DMS53 (cell line): ENCODE measurements at places on chromosomes 5 and 9.

DNA sequence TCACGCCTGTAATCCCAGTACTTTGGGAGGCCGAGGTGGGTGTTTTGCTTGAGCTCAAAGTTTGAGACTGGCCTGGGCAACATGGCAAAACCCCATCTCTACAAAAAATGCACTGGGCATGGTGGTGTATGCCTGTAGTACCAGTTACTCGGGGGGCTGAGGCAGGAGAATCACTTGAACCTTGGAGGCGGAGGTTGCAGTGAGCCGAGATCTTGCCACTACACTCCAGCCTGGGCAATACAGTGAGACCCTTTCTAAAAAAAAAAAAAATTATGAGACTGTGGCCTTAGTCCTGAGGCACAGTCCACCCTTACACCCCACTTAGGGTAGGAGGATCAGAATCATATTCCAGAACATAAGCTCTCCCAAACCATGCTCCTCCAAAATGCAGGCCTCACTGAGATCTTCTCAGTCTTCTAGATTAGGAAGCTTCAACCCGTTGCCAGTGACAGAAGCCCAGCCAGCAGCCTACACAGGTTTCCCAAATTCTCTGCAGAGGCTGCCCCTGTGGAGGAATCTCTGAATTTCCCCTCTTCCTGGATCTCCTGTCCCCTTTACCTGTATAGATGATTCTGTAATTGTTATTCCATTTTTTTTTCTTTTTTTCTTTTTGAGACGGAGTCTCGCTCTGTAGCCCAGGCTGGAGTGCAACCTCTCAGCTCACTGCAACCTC lies 77.3 kb downstream of the BASP1 start:
- DNase-seq = no peak

- no peak for DNase-seq
Observed at GRCh38 chr9:106075960-106076327, 381.6 kb downstream of the TMEM38B start.

DNA sequence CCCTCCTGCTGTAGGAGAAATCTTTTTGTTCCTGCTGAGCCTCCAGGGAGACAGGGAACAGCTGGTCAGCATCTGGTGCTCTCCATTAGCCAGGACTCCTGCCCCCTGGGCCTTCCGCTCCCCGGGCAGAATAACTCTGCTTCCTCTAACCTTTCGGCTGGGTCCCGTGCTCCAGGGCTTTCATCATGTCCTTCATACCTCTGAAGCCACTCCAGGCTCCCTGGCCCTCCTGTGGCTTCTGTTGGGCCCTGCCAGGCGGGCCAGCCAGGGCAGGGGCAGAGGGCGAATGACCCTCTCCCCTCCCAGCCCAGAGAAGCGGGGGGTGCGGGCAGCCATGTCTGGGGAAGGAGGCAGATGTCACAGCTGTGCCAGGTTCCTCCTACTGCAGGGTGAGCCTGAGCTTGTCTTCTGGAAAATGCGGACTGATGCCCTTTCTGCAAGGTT lies 81.7 kb upstream of the LMX1B start:
- DNase-seq = no peak

- no peak for DNase-seq
Observed at GRCh38 chr9:94600258-94600657, 6.6 kb upstream of the FBP2 start.

DNA sequence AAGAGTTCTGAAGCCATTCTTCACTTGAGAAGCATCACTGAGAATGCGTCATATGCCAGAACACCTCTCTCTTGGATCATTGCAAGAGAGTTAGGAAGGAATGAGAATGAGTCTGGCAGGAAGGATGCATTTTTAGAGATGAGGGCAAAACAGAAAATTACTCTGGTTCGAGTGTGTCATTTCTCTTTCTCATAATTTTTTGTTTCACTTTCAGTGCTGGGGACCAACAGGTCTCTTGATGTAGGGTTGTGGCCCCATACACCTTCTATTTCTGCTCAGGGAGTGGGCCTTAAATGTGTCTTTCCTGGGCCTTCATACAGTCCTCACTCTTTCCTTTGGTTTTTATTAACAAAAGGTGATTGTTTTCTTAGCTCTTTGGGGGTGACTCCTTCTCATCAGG lies 302.4 kb downstream of the NR3C1 start:
- DNase-seq = no peak

DNA sequence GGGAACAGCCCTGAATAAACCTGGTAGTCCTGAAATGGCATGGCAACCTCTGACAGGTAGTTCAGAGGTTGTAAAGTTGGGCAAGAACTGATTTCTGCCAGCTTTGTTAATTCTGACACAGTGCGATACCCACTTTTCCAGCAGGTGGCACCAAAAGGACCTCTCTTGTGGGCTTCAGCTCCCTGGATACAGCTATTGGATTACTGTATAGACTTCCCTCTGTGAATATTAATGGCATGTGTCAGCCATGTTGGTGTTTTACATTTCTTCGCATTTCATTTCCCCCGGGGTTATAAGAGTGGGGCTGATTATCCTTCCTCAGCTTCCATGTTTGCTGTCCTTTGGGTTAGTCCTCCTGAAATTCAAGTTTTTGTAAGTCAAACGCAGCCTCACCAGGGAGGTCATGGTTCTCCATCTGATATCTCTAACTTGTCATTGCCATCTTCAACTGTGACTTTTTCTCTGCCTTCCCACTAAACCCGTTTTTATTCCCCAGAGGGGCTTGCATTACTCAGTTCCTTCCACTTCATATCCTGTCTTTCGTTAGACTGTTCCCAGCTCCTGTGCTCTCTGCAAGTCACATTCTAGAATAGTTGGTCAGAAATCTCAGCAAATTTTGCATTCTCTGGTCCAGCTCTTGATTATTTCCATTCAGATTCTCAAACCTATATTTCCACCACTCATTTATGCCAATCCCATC lies 135.6 kb downstream of the LIFR start:
- peak; percentile 74 for DNase-seq

GRCh38 chr5:33425314-33425713 lies 15.5 kb upstream of the TARS1 start:
- DNase-seq = no peak

- no peak for DNase-seq
Observed at GRCh38 chr5:8897316-8897715, 648.6 kb downstream of the SEMA5A start.

- DNase-seq = no peak
Observed at GRCh38 chr5:159402856-159403255, 72.6 kb upstream of the IL12B start.

DNA sequence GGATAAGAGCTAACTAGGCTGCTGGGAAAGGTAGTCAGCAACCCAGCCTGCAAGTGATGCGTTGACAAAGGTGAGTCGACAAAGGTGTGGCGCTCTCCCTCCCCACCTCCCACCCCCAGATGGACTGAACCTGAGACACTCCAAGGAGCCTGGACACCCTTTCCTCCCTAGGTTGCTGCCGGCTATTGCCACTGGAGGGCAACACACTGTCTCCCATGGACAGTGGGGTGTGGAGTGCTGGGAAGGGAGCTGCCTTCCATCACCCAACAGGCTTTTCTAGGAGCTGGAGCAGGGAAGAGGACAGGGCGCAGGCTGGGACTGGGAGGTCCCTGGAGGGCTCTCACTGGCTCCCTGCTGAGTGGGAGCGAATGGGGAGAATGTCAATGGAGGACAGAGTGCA lies 75.4 kb upstream of the ARAP3 start:
- peak; percentile 62 for DNase-seq

GRCh38 chr5:147098233-147098790 lies 136.5 kb upstream of the STK32A start:
- DNase-seq = peak; percentile 93

DNA sequence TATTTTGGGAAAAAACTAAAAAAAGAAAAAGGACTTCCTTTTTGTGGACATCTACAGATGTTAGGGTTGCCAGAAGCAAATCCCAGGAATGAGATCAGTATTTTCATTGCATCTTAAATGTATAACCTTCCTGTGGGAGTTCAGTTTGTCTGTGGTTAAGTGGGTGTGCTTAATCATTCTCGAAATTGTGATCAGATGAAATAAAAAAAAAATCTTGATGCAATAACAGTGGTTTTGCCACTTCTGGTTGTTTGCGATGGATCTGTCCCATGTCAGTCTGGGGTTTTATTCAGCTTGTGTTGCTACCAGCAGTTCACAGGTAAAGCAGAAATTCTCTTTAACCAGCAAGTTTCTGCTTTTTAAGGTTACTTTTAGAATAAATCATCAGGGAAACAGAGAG lies 179.0 kb downstream of the MAN2A1 start:
- no peak for DNase-seq

DNA sequence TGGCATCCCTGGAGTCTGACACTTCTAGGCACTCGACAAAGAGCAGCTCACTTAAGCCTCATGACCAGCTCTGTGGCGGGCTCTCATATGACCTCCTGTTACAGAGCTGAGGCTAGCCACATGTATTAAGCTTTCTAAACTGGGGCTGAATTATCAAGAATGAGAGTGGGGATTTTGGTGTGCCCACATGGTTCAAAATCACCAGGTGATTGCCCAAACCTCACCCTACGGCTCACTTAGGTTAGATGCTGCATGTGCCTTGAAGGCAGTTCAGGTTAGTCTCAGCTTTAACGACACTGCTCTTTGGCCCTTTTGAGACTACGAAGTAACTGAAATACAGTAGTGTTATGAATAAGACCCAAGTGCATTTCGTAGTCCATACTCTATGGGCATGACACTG lies 39.4 kb upstream of the SMIM32 start:
- DNase-seq = no peak

DNA sequence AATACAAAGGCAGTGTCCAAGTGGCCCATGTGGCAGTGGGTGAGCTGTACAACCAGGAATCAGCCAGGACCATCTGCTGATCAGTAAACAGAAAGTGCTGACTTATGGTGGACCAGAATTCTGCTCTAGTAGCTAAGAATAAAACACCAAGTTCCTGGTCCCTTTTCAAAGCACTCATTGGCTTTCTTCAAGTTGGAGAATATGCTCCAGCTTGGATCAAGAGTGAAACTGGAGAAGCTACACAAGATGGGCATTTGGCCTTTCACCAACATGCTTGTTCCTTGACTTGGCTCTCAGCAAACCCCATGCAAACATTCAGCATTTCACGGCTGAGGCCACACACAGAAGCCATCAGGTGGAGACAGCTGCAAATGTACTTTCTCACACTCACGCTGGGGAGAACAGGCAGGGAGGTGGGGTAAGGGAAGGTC lies 32.1 kb downstream of the MARCHF3 start:
- peak; percentile 80 for DNase-seq

DNA sequence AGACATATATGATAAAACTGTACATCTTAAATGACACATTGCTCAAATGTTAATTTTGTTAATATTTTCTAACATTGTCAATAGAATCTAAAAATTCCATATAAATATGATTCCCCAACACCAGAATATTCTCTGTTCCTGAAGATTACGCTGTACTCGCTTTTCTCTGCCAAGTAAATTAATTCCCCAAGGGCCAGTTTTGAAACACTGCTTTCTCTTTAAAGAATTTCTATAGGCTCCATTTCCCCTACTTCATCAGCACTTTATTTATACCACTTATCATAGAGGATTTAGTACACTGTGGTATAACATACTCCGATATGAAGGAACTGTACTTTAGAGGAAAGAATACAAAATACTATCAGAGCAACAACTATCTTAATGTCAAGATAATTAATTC lies 101.4 kb upstream of the ACOT12 start:
- no peak for DNase-seq

DNA sequence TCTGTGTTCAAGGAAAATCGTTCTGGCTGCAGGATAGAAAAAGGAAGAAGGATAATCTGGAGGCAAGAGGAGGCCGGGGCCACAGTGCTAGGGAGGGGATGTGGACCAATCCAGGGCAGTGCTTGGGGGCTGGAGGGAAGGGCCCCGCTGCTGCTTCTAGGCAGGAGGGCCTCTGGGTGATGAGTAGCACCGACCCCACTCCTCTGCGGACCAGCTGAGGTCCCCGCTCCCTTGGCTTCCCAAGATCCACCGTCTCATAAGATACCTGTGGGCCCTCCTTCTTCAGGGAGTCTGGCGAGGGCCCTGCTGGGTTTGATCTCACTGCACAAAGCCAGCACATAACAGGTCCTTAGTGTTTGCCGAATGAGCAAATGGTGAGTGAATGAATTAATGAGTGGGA lies 93.5 kb upstream of the MVB12B start:
- no peak for DNase-seq

DNA sequence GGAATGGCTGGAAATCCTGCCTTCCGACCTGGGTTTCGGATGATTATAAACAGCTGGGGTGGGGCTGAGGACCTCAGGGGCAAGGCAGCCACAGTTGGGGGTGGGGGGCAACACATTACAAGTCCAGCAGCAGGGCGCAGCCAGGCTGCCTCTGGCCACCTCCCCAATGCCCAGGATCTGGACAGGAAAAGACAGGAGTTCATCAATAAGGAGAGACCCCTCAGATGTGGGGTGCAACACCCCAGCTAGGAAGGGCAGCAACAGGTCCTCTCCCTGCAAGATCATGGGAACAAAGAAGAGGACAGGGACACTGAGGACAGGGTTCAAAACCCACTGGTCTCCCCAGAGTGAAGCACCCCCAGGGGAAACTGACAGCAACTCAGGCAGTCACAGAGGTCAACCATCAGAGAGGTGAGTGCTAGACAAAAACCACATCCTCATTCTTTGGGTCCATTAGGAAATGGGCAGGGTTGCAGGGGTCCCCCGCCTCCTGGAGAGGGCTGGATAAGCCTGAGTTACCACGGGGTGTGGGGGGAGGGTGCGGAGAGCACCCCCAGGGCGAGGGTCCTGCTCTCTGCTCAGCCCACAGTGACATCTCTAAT lies 33.5 kb downstream of the SEMA4D start:
- no peak for DNase-seq

GRCh38 chr9:98774746-98775145 lies 21.6 kb downstream of the ANKS6 start:
- peak; percentile 24 for DNase-seq

GRCh38 chr5:73781107-73781768 lies 155.2 kb downstream of the ARHGEF28 start:
- DNase-seq = no peak

DNA sequence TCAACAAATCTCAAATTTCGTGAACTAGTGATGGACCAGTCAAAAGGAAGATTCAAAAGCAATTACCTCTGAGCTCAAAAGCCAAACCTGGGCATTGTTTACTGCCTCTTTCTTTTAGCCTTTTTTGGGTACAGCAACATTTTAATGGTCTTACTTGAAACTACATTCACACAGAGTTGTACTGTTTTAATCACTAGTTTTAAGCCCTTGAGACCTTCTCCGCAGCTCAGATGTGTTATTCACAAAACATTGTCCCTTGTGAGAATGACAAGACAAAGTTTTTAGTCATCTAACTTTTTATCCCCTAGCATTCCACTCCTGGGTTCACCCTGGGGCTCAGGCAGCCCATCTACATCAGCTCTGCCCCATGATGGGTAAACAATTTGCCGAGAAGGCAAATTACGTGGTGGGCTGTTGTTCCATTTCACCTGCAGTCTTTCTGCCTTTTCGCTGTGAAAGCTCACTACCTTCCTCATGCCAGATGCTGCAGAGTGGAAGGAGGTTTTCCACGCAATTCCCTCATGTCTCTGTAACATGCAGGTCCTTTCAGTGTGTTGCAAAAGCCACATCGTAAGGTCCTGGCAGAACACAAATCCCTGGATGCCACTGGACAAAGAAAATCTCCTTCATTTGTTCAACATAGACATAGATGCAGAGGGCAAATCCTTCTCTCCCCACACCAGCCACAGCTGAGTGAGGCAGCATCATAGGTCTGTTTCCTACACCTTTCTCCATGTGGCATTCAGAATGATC lies 175.7 kb downstream of the EBF1 start:
- no peak for DNase-seq

GRCh38 chr5:32708949-32709348 lies 2.2 kb upstream of the NPR3 start:
- no peak for DNase-seq
